ENCODE measurements at places on chromosomes 4 and X. TPM values are rescaled to one million over a fixed set of nuclear protein-coding genes. Genes with fewer than 3 reads are reported as not detected.

GRCh38 chr4:100962698-100963097 lies 384.6 kb downstream of the PPP3CA start:
- no peak overlapping the region for H3K27ac ChIP-seq
- no peaks in the 10 kb centered on the region for H3K4me1 ChIP-seq
- H3K27me3 ChIP-seq: no peaks in the 10 kb centered on the region
- no peaks in the 10 kb centered on the region for H3K36me3 ChIP-seq

DNA sequence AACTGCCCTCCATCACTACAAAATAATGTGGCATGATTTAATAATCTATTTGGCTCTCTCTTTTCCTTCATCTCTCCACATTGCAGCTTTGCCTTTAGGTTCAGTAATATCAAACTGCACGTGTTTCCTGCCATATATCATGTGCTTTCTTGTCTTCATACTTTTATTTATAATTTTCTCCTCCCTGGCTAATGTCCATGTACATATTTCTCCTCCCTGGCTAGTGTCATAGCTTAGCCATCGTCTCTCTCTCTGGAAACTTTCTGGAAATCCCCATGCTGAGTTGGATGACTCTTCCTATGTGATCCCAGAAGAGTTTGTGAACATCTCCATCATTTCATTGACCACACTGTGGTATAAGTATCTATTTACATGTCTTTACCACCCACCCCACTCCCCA lies 21.3 kb upstream of the PDGFC start:
- no peak overlapping the region for H3K27ac ChIP-seq
- no peak overlapping the region for H3K4me3 ChIP-seq
- H3K36me3 ChIP-seq: no peaks in the 10 kb centered on the region
- no peaks in the 10 kb centered on the region for H3K4me1 ChIP-seq

Gene IL21
- 0.28 TPM for total RNA-seq

DNA sequence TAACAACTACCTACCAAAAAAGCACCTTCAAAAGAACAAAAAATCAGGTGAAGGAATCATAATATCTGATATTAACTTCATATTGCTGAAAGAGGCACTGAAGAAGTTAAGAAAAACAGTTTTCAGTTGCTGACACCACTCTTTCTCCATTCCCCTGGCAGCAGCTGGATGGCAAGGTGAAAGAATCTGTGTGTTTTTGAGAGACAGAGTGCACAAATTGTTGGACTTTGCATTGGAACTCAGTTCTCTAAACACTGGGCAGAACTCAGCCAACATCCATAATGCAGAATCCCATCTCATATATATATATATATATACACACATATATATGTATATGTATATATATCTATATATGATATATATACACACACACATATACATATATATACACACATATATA lies 408.3 kb upstream of the MAGEC2 start:
- no peak overlapping the region for H3K4me3 ChIP-seq
- no peaks in the 10 kb centered on the region for H3K27me3 ChIP-seq
- no peaks in the 10 kb centered on the region for H3K36me3 ChIP-seq
- DNase-seq: no peak

Gene GPR50
- not detected for total RNA-seq

- H3K27ac ChIP-seq: no peak overlapping the region
- H3K4me1 ChIP-seq: no peaks in the 10 kb centered on the region
- H3K36me3 ChIP-seq: no peaks in the 10 kb centered on the region
- no peak overlapping the region for H3K4me3 ChIP-seq
Measured at GRCh38 chrX:50514811-50515210, 44.2 kb upstream of the DGKK start.

GRCh38 chr4:29131304-29131703 lies 1588.9 kb upstream of the PCDH7 start:
- H3K27ac ChIP-seq: no peak overlapping the region
- DNase-seq: no peak
- no peaks in the 10 kb centered on the region for H3K36me3 ChIP-seq
- H3K4me3 ChIP-seq: no peak overlapping the region
- H3K27me3 ChIP-seq: no peaks in the 10 kb centered on the region
- no peaks in the 10 kb centered on the region for H3K4me1 ChIP-seq

DNA sequence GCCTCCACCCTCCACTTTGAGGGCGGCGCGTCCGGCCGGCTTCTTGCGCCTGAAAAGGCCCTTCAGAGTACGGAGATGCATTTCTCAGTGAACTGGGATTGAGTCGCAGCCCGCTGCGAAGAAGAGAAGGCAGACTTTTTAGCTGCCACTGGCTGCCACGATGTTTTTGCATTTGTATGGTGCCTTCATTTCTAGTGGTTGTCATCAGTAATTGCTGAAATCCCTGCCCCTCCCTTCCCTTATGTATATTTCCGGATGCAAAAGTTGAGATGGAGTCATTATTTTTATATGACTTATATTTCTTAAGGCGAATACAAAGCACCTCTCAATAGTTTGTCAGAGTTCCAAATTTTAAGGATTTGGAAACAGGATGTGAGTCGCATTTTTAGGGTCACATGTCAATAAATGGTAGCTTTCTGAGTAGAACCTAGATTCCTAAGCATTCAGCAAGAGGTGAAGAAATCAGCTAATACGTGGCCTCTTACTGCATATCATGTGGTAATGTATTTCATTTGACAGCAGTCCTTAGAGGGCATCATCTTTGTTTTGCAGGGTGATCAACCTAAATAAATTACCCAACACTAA lies 658 bp downstream of the ATP6AP2 start:
- peaks cover 21% of the 10 kb centered on the region for H3K4me1 ChIP-seq
- H3K27me3 ChIP-seq: no peaks in the 10 kb centered on the region
- H3K36me3 ChIP-seq: no peaks in the 10 kb centered on the region

GRCh38 chrX:148049441-148049840 lies 68.3 kb downstream of the FMR1NB start:
- no peaks in the 10 kb centered on the region for H3K4me1 ChIP-seq
- H3K27ac ChIP-seq: no peak overlapping the region
- H3K36me3 ChIP-seq: no peaks in the 10 kb centered on the region

Gene IL9R
- 22.9 TPM for total RNA-seq

- H3K36me3 ChIP-seq: no peaks in the 10 kb centered on the region
- peaks cover 40% of the 10 kb centered on the region for H3K4me1 ChIP-seq
- no peak overlapping the region for H3K27ac ChIP-seq
- no peak overlapping the region for H3K4me3 ChIP-seq
- DNase-seq: no peak
Measured at GRCh38 chrX:72142094-72142793, 10.5 kb upstream of the RTL5 start.

GRCh38 chr4:8911316-8912088 lies 39.9 kb upstream of the HMX1 start:
- no peak for DNase-seq
- no peaks in the 10 kb centered on the region for H3K4me1 ChIP-seq
- H3K27me3 ChIP-seq: no peaks in the 10 kb centered on the region
- no peak overlapping the region for H3K4me3 ChIP-seq
- H3K36me3 ChIP-seq: no peaks in the 10 kb centered on the region

Gene ASB11
- not detected for total RNA-seq

Gene PPARGC1A
- not detected for total RNA-seq

Gene F8A3
- total RNA-seq: not detected

DNA sequence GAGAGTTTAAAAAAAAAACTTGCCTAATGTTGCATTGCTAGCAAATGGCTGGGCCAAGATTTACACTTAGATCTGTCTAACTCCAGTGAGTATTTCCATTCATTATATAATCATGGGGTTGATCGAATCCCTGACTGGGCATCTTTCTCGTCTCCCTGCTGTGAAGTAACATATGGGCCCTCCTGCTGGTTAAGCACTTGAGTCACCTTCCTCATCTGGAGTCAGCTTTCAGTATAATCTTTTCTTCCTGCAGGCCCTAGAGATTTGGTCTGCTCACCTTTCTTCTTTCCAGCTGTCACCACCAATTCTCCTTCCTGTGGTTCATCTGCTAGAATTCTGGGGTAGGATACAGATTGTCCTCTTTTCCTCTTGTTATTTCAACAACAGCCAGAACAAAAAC lies 41.6 kb downstream of the TIGD2 start:
- H3K36me3 ChIP-seq: no peaks in the 10 kb centered on the region
- H3K4me1 ChIP-seq: no peaks in the 10 kb centered on the region
- no peak overlapping the region for H3K4me3 ChIP-seq
- DNase-seq: no peak
- H3K27me3 ChIP-seq: no peaks in the 10 kb centered on the region

DNA sequence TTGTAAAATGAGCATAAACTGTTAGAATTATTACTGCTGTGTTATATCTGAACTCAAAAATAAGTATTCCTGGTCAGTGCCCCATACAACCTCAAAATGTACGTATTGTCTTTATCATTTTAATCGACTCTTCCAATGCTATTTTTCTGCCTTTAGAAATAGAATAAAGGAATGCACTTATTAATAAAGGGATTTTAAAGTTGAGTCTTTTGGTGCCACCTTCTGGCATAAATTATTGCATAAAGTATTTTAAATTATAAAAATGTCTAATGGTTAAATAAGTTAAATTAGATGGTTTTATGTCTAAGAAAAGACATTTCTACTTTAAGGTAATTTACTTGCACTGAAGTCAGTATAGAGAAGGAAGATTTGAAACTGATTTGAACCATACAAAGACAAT lies 424.0 kb upstream of the NDST4 start:
- H3K36me3 ChIP-seq: no peaks in the 10 kb centered on the region
- H3K27me3 ChIP-seq: no peaks in the 10 kb centered on the region
- H3K27ac ChIP-seq: no peak overlapping the region

GRCh38 chr4:177235026-177235425 lies 74.6 kb upstream of the NEIL3 start:
- H3K4me1 ChIP-seq: no peaks in the 10 kb centered on the region
- H3K27ac ChIP-seq: no peak overlapping the region
- H3K36me3 ChIP-seq: no peaks in the 10 kb centered on the region
- no peaks in the 10 kb centered on the region for H3K27me3 ChIP-seq

DNA sequence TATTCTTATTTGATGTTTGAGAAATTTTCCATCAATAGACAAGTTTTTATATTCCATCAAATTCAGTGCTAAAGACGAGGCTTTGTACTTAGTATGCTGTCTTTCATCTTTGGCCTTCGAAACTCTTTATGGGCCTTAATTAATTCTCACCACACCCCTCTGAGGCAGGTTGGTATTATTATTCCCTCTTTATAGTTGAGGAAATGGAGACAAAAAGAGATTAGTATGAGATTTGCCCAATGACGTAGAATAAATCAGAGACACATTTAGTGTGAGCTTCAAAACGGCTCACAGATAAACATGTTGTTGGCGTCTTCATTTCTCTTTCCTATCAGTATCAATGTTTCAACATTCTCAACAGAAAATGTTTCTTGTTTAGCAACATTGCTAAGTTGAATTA lies 35.9 kb upstream of the PTPN13 start:
- H3K36me3 ChIP-seq: no peaks in the 10 kb centered on the region
- H3K4me3 ChIP-seq: no peak overlapping the region
- H3K27me3 ChIP-seq: no peaks in the 10 kb centered on the region
- H3K27ac ChIP-seq: no peak overlapping the region

Gene CFP
- total RNA-seq: 29.0 TPM

DNA sequence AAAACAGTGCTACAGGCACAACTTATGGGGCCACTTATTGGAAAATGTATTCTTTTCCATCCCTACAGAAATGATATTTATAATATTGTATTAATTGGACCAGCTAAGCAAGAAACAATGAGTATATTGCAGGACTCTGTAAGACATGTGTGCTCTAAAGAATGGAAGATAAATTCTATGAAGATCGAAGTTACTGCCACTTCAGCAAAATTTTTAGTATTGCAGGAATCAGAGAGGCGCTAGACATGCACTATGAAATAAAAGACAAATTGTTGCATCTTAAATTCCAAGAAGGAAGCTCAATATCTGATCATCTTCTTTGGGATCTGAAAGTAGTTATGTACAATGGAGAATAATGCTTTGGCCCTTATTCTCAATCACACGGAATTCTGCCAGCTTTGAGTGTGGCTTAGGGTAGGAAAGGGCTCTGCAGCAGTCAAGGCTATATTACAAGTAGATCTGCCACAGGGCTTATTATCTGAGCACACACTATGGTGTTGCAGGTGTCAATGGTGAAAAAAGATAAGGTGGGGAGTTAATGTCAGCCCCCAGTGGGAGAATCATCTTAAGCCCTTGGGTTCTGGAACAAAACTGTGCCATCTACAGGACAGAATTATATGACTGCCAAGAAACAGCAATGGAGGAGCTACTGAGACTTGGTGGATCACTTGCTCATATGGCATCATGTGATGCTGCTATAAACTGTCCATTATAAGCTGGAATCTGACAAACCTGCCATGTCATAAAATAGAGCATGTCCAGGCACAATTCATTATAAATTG lies 334.0 kb upstream of the NDST3 start:
- H3K4me3 ChIP-seq: no peak overlapping the region
- DNase-seq: no peak
- H3K27me3 ChIP-seq: no peaks in the 10 kb centered on the region

GRCh38 chr4:38572793-38573192 lies 91.2 kb upstream of the KLF3 start:
- no peaks in the 10 kb centered on the region for H3K4me1 ChIP-seq
- no peaks in the 10 kb centered on the region for H3K27me3 ChIP-seq
- H3K4me3 ChIP-seq: no peak overlapping the region

DNA sequence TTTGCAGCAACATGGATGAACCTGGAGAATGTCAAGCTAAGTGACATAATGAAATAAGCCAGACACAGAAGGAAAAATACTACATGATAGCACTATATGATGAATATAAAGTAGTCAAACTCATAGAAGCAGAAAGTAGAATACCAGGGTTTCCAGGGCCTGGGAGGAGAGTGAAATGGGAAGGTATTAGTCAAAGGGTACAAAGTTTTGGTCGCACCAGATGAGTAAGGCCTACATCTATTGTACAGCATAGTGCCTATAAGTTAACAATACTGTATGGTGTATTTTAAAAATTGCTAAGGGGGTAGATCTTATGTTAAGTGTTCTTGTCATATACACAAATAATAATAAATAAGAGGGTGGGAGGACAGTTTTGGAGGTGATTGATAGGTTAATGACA lies 41.5 kb downstream of the ENOX2 start:
- H3K27ac ChIP-seq: no peak overlapping the region
- no peaks in the 10 kb centered on the region for H3K36me3 ChIP-seq
- no peak overlapping the region for H3K4me3 ChIP-seq
- no peak for DNase-seq
- H3K27me3 ChIP-seq: no peaks in the 10 kb centered on the region

DNA sequence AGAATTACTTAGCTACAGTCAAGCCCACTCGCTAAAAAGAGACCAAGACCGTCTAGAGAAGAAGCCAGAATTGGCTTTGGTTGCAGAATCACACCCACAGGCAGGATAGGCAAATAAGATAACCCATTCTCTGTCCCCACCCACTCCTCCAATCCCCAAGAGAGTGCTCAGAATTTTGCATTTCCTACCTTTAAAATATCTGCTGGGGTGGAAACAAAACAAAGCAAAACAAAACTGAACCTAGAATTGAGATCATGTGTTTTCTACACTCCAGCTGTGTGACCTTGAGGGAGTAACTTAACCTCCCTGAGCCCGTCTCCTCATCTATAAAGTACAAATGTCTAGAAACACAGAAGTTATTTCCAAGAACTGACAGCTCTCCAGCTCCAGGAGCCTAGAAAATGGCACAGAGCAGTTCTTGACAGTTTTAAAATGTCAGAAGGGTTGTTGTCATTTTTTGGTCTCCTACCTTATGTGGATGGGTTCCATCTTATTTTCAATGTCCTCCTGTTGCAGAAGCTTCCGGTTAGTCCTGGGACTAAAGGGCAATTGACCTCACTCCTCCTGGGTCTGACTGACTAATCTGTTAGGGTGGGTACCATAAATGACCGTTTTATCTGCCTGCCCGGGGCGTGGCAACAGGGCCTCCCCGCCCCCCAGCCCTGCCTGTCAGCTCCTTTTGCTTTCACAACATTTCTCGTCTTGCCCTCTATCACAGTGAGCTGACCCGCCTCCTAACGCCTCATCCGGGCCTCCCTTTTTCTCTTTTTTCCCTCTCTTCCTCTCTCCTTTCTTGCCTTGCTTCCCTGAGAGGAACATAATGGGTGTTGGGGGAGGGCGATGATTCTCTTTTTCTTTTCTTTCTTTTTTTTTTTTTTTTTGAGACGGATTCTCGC lies 114.0 kb downstream of the RBM47 start:
- no peaks in the 10 kb centered on the region for H3K36me3 ChIP-seq
- no peak overlapping the region for H3K27ac ChIP-seq
- H3K4me1 ChIP-seq: peaks cover 3% of the 10 kb centered on the region
- H3K4me3 ChIP-seq: no peak overlapping the region
- no peak for DNase-seq
